ENCODE measurements at places on chromosomes 3 and 15.

DNA sequence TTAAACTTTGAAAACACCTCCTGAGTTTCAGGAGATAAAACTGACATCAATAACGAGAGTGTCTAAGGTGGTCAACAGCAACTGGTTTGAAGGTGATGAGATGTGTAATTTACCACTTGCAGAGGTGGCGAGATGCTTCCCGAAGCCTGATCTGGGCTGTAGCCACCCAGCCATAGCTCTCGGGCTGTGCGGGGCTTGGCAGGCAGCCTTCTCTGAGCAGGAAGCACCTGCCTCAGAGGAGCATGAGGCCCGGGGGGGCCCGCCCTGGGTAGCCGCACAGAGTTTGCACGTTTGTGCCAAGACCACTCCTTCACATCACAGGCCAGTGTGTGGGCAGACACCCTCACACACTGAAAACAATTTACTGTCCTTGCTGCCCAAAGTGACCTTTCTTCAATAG is 220.3 kb downstream of the CACNA2D3 start:
- no peak for DNase-seq

DNA sequence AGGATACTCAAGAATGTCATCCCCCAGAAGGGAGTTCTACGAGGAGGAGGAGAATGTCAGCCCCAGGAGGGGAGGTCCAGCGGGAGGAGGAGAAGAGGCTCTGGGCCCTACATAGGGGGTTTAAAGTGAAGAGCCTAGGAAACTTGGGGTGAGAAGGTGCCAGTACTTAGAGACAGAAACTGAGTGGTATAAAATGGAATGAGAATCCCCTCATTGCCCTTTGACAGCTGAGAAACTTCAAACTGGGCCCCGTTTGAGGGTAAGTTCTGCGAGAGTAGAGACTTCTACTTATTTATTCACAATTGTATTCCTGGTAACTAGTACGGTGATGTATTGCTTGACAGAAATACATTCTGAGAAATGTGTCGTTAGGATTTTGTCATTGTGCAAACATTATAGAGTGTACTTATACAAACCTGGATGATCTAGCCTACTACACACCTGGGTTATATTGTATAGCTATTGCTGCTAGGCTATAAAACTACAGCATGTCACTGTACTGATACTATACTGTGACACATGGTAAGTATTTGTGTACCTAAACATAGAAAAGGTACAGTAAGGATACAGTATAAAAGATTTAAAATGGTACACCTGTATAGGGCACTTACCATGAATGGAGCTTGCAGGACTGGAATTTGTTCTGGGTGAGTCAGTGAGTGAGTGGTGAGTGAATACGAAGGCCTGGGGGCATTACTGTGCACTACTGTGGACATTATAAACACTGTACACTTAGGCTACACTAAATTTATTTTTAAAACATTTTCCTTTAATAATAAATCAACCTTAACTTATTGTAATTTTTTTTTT is 62.0 kb downstream of the TSC22D2 start:
- no peak for DNase-seq

DNA sequence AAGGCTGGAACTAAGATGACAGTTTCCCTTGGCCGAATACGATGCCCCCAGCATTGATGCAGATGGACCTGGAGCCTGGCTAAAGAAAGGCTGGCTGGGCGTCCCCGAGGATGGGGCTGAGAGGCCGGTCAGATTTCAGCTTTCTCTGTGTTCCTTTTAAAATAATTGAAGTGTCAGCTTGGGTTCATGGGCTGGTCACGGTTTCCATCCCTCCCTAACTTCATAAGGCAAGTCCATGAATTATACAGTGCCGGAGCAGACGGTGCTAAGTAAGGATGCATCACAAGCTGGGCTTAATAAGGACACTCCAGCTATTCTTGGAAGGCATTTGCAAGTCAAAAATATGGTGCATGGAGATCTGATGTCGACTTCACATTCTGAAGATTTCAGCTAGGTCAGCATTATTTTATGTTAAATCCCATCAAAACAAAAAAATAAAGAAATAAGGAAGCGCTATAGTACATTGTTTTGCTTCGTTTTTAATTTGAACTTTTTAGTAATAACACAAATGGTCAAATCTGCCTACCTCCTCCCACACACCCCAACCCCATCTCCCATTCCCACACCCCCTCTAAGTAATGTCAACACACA is 220.8 kb downstream of the RPLP1 start:
- DNase-seq: no peak

DNA sequence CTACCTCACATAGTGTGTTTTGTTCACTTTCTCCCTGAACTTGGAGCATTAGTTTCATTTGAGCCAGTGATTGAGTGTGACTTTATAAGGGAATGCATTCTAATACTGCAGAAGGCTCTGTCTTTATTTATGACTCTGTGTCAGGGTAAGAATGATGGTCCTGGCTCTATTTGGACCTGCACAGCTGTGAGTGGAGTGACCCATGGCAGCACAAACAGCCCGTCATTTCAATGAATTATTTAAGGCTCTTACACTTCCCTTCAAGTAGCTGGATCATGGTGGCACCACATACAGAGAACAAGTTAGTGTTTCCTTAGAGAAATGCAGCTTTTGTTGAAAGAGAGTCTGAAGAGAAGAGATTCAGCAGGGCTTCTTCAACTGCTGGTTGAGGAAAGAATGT is 16.4 kb downstream of the TMEM108 start:
- no peak for DNase-seq

GRCh38 chr3:53525765-53526703 is 31.6 kb downstream of the CACNA1D start:
- DNase-seq: no peak

DNA sequence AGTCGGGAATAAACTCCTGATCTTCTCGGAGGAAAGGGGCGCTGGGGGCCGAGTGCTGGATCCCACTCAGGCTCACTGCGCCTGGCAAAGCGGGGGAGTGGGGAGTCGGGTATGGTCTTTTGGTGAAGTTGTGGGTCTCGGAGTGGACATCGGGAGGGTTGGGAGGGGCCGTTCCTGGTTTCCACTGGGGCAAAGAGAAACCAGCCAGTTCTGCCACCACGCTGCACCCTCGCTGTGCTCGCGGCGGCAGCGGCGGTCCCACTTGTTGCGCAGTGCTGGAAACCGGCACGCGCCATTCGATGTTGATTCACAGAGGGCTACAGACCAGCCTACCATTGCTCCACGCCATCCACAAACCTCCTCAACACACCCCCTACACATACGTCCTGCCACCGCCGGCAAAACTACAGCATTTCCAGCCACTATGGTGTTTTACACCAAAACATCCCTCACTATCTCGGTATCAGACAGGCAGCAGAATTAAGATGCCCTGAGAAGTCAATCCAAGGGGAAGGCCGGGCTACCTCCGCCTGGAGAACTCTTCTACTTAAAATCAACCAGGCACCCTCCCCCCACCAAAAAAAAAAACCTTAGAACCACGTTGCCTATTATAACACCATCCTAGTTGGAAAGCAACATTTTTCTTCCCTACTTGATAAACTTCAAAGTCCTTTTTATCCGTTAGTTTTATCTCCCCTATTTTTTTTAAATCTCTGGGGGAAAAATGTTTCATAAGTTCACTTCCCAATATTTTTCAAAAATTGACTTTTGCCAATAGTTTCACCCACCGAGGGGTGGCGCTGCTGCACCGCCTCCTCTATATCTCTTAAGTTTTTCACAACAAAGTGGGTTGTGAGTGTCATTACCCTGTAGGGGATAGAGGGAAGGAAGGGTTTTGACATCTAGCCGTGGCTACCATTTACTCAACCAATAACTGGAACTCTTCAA is 3.6 kb downstream of the BCL6 start:
- DNase-seq: peak; percentile 50

DNA sequence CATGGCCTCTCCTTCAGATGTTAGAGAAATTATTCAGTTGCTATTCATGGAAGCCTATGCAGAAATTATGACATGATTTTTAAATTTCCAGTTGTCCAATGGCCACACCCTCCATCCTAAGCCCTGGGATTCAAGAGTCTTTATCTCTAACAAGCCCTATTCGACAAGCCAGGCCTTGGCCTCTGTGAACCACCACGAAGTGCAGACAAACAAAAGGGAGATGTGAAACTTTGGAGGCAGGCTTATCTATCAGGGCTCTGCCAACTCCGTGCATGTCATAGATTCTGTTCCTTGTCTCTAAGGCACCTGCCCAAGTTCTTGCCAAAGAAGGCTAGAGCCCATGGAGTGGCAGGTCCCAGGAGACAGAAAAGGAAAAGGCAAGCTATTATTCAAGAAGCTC is 212.4 kb upstream of the ADAMTS9 start:
- DNase-seq: no peak

DNA sequence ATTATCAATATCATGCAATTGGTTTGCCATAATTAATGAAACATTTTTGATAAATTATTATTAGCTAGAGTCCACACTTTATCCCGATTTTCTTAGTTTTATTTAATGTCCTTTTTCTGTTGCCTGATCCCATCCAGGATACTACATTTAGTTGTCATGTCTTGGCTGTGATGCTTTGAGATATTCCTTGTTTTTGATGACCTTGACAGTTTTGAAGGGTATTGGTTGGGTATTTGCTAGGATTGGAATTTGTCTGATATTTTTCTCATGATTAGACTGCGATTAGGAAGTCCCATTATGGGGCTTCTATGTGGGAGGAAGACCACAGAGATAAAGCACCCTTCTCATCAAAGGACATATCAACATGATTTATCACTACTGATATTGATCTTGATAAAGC is 43.0 kb downstream of the CGNL1 start:
- DNase-seq: no peak

DNA sequence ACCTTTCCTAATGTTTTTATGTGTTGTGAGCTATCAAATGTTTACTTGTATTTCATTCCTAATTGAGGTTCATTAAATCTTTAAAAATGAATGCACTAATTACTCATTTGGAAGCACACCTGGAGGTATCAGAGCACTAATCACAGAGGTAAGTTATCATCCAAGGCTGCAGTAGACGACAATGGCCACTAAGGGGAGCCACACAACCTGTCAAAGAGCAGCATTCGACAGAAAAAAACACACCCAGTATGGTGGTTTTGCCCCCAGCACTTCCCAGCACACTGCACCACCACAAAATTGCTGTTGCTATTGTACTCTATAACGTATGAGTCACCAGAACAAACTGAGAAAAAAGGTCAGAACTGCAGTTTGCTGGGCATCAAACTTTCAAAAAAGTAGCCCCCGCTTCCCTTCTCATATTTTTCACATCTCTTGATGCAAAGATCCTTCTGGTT is 205.9 kb upstream of the IGF1R start:
- DNase-seq: peak; percentile 49

GRCh38 chr15:47674586-47675232 is 42.6 kb upstream of the SEMA6D start:
- DNase-seq: no peak

GRCh38 chr15:48334260-48334659 is 3.0 kb downstream of the DUT start:
- no peak for DNase-seq

DNA sequence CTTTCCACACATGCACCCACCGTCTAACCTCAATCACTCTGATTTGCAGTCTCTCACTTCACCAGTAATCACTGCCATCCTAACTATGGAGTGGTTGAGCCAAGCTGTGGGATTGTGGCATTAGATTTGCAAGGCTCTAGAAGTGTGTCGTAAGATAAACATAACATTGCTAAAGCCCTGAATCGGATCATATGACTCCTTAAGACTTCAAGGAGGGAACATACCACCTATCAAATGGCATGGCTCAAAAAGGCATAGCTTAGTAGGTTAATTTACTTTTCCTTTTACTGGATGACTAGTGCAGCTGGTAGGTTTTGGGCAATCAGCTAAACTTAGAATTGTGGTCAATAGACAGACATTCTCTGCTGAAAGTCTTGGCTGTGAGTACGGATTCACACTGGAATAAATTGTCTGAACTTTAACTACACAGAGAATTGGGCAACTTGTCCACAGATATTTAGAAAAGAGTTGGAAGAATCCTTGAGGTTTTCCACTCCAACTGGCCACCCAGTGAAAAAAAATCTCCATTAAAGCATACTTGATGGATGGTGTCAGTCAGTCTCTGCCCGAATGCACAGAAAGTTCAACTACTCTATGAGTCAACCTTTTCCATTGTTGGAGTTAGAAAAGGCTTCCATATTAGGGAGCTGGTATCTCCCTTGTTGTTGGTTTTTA is 476.7 kb upstream of the CBLB start:
- no peak for DNase-seq

DNA sequence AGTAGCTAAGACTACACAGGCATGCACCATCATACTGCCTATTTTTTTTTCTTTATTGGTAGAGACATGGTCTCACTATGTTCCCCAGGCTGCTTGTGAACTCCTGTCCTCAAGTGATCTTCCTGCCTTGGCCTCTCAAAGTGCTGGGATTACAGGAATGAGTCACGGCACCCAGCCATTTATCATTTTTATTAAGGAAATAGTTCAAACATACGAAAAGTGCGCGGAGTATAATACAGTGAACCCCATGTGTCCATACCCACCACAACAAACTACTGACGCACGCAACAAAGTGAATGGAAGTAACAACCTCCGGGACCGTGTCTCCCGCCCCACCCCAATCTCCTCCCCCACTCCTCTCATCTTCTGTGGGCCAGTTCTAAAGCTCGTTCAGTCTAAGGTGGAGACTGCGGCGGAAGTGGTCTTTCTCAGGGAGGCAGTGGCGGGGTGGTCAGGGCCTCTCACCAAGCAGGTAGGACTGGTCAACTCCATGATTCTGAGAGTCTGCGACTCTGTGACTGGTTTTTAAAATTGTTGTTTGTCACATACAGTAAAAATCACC is 42.1 kb downstream of the DNAJB8 start:
- DNase-seq: no peak

GRCh38 chr15:97976129-97976528 is 15.6 kb downstream of the ARRDC4 start:
- DNase-seq: no peak

- DNase-seq: no peak
Measured at GRCh38 chr3:27165321-27165721, 203.9 kb downstream of the NEK10 start.

- no peak for DNase-seq
Measured at GRCh38 chr3:61358364-61358763, 107.1 kb upstream of the FHIT start.

DNA sequence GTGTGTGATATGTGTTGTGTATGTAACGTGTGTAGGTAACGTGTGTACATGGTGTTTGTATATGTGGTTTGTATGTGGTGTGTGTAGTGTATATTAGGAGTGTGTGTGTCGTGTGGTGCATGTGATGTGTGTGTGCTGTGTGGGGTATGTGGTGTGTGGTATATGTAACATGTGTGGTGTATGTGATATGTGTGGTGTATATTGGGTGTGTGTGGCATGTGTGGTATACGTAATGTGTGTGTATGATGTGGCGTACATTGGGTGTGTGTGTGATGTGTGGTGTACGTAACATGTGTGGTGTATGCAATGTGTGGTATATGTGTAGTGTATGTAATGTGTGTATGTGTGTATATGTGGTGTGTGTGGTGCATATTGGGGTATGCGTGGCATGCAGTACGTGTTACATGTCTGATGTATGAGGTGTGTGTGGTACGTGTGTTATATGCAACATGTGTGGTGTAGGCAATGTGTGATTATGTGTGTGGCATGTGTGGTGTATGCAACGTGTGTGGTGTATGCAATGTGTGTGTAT is 41.2 kb downstream of the ARRDC4 start:
- DNase-seq: no peak

- DNase-seq: no peak
Measured at GRCh38 chr3:125594581-125595011, 701 bp downstream of the OSBPL11 start.

Measured in activated CD4-positive, alpha-beta T cell treated with anti-CD3 and anti-CD28 coated beads, Interleukin-2, amount 50 U/mL, for 24 hours (primary cell).